ENCODE measurements at places on chromosomes 1 and 21. TPM values are rescaled to one million over a fixed set of nuclear protein-coding genes. Genes with fewer than 3 reads are reported as not detected.

- no peak for DNase-seq
- H3K4me1 ChIP-seq, result no peaks in the 10 kb centered on the region
- H3K27me3 ChIP-seq, result no peaks in the 10 kb centered on the region
- H3K36me3 ChIP-seq, result no peaks in the 10 kb centered on the region
- H3K27ac ChIP-seq, result no peak overlapping the region
Observed at GRCh38 chr1:19063122-19063521, 106.6 kb upstream of the IFFO2 start.

DNA sequence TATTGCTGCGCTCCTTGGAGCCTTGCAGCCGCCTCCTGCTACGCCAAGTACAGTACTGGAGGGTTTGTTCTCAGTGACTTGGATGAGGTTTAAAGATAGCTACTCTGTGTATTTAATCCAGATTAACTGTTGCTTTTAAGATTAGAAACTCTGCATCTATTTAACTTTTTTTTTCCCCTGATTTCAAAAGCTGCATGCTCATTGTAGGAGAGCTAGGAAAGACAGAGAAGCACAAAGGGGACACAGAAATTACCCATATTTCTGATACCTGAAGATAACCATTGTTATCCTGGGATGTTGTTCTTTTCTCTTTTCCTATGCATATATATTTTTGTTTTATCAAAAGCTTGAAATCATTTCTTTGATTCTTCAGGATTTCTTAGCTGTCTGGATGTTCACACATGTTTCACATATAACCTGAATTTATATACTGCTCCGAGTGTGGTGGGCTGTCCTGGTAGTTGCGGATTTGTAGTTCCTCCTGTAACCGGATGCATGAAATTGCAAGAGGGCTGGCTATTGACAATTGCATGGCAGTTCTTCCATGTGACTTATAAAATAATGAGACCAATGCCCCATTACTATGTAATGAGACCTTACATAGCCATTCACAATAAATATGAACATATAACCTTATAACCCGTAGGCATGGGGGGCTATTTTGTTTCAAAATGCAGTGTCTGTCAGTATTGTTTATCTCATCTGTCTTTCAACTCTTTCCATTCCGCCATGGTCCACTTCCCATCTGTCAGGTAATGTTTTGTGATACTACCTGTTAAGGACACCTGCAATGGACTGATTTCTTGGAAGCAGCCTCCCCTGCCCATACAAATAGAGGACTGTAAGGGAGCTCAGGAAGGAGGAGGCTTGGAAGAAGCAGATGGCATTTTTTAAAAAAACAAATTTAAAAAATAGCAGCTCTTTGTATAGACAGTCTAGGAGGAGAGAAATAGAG is 1.4 kb downstream of the RAVER2 start:
- DNase-seq, result no peak
- no peaks in the 10 kb centered on the region for H3K4me1 ChIP-seq
- H3K27me3 ChIP-seq, result no peaks in the 10 kb centered on the region
- no peak overlapping the region for H3K27ac ChIP-seq
- no peaks in the 10 kb centered on the region for H3K36me3 ChIP-seq
- H3K4me3 ChIP-seq, result peak overlapping the region; percentile 4

- no peak overlapping the region for H3K27ac ChIP-seq
- H3K4me1 ChIP-seq, result peaks cover 6% of the 10 kb centered on the region
- no peaks in the 10 kb centered on the region for H3K36me3 ChIP-seq
- H3K4me3 ChIP-seq, result no peak overlapping the region
- H3K27me3 ChIP-seq, result no peaks in the 10 kb centered on the region
- no peak for DNase-seq
Observed at GRCh38 chr1:61332196-61332753, 249.9 kb downstream of the NFIA start.

GRCh38 chr1:7510389-7510931 is 260.6 kb upstream of the VAMP3 start:
- H3K4me1 ChIP-seq, result no peaks in the 10 kb centered on the region
- H3K36me3 ChIP-seq, result no peaks in the 10 kb centered on the region
- H3K4me3 ChIP-seq, result no peak overlapping the region
- no peaks in the 10 kb centered on the region for H3K27me3 ChIP-seq

GRCh38 chr1:37399205-37399604 is 75.2 kb upstream of the ZC3H12A start:
- no peak overlapping the region for H3K4me3 ChIP-seq
- no peaks in the 10 kb centered on the region for H3K27me3 ChIP-seq
- no peak overlapping the region for H3K27ac ChIP-seq
- H3K4me1 ChIP-seq, result no peaks in the 10 kb centered on the region

ABCG1 gene
- total RNA-seq, result 18.7 TPM

Data from aorta (tissue), 5 donors.